ENCODE measurements at places on chromosomes 16 and 17. TPM values are rescaled to one million over a fixed set of nuclear protein-coding genes. Genes with fewer than 3 reads are reported as not detected.
A peak's percentile ranks its signal among the peaks of the same experiment; 100 is the strongest.

IL32 gene
- 27.1 TPM for total RNA-seq

CLEC10A gene
- total RNA-seq = 3.8 TPM

TM4SF5 gene
- total RNA-seq = 1.5 TPM

CREBBP gene
- 185 TPM for total RNA-seq

- DNase-seq = no peak
These were observed 10.1 kb downstream of the GJD3 start for GRCh38 chr17:40354221-40355122.

DNA sequence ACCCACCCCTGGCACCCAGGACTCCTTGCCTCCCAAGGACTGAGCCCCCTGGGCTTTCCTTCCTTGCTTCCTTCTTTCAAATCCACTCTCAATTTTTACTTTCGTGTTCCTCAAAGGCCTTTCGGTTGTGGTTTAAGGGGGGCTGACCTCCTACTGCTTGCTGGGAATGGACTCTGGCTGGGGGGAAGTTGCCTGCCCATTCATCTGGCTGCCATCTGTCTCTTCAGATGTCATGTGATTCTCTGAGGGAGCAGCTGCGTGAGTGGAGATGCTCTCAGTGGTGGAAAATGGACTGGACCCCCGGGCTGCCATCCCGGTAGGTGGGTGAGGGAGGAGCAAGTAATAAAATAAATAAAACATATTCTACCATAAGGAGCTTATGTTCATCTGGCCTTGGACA lies 93.8 kb upstream of the RPRML start:
- no peak for DNase-seq

DNA sequence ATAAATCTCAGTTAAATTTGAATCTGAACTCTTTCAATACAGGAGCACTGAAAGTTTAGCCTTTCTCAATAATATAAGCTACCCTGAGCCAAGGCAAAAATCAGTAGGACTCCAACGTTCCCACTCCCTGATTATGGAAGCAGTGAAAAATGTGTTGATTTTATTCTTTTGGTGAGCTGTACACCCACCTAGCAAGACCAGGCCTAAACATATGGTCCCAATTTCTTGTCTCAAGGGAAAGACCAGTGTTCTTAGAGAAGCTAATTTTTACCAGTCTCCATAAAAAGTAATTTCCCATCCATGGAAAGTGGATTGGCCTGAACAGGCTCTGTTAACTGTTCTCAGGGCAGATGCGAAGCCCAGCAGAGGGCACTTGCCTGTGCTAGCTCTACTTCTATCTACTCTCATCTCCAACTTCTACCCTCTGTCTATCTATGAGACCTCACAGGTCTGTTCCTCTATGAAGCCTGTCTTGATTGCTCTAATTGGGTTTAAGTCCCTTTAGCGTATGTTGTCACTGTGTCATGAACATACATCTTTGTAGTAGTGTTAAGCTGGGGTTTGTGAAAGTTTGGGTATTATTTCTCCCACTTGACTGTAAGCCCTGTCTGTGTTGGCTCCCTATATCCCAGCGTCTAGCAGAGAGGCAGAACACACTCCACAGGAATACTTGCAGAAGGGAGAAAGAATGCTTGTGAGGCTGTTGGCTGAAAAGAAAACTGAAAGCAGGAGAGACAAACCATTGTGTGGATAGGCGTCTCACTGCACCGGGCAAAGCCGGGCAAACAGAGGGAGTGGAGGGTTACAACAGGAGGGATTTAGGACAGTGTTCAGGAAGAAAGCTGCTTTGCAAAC lies 167.1 kb upstream of the MAF start:
- peak; percentile 54 for DNase-seq

- DNase-seq = no peak
These were observed 67.7 kb downstream of the HLF start for GRCh38 chr17:55332296-55333041.

- no peak for DNase-seq
These were observed 155.5 kb downstream of the PMP22 start for GRCh38 chr17:15109608-15110007.

GRCh38 chr16:64412578-64413280 lies 709.1 kb downstream of the CDH11 start:
- no peak for DNase-seq
